ENCODE measurements at places on chromosomes 12 and 14. TPM values are rescaled to one million over a fixed set of nuclear protein-coding genes. Genes with fewer than 3 reads are reported as not detected.

DNA sequence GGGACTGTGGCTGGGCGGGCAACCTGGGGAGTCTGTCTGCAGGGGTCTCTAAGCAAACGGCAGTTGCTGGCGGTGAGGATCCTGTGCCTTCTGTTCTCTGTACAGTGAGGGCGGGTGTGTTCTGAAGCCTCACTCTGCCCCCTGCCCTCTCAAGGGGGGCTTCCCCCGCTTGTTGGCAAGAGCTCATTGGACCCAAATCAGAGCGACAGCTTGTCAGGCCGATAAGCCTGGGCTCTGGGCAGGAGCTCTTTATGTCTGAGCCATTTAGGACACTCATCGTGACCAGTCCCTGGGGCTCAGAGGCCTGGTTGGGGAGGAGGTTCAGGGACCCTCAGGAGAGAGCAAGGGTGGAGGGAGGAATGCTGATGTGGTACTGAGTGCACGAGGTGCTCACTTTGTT lies 136.0 kb downstream of the TSPAN9 start:
- H3K4me3 ChIP-seq: no peak overlapping the region
- no peak overlapping the region for H3K27ac ChIP-seq
- H3K4me1 ChIP-seq: peaks cover 9% of the 10 kb centered on the region
- no peaks in the 10 kb centered on the region for H3K36me3 ChIP-seq
- no peak for DNase-seq

DNA sequence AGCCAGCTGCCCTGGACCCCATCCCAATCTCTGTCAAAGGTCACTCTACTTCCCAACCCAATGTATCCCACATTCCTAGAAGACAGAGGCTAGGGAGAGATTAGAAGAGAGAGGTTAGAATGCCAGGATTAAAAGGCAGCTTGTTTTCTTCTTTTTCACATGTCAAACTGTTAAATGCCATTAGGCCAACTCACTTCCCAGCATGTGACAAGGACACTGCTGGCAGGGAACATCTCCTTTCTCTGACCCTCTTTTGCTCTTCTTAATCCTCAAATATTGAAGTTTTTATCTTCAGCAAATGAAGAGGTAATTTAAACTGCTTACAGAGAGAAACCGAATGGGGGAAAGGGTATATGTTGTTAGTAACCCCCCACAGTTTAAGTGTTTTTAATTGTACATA lies 89.1 kb downstream of the BBS10 start:
- no peaks in the 10 kb centered on the region for H3K27me3 ChIP-seq
- DNase-seq: no peak
- H3K36me3 ChIP-seq: no peaks in the 10 kb centered on the region
- H3K4me3 ChIP-seq: no peak overlapping the region
- no peak overlapping the region for H3K27ac ChIP-seq
- no peaks in the 10 kb centered on the region for H3K4me1 ChIP-seq

The KRT5 gene
- total RNA-seq: not detected

The GRIP1 gene
- 37.6 TPM for total RNA-seq

DNA sequence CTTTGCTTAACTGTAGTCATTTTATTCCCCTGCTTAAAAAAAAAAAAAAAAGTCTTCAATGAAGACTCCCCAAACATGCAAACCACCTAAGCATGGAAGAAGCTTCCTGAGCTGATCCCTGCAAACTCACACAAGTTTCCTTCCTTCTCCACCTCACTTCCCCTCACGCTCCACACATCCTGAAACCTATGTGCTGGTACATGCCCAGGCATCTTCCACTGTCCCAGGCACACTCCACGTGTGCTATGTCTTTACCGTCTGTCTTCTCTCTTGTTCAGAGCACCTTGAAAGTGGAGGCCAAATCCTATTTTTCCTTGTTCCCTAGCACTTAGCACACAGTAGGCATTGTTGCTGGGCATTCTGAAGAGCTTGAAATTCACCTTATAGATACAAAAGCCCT lies 13.4 kb downstream of the LRIG3 start:
- no peak overlapping the region for H3K4me3 ChIP-seq
- no peak for DNase-seq
- H3K27me3 ChIP-seq: no peaks in the 10 kb centered on the region
- H3K36me3 ChIP-seq: peaks cover 5% of the 10 kb centered on the region

- DNase-seq: no peak
- H3K27ac ChIP-seq: no peak overlapping the region
- no peak overlapping the region for H3K4me3 ChIP-seq
- no peaks in the 10 kb centered on the region for H3K36me3 ChIP-seq
- no peaks in the 10 kb centered on the region for H3K27me3 ChIP-seq
Observed at GRCh38 chr12:82149045-82149444, 209.1 kb downstream of the CCDC59 start.

The ISCA2 gene
- 51.5 TPM for total RNA-seq

The TAS2R9 gene
- total RNA-seq: not detected

- peaks cover 11% of the 10 kb centered on the region for H3K27me3 ChIP-seq
- no peak for DNase-seq
- H3K27ac ChIP-seq: no peak overlapping the region
- H3K4me3 ChIP-seq: no peak overlapping the region
Observed at GRCh38 chr12:1799051-1799881, 21.1 kb upstream of the LRTM2 start.

The TSPAN11 gene
- 3.9 TPM for total RNA-seq

DNA sequence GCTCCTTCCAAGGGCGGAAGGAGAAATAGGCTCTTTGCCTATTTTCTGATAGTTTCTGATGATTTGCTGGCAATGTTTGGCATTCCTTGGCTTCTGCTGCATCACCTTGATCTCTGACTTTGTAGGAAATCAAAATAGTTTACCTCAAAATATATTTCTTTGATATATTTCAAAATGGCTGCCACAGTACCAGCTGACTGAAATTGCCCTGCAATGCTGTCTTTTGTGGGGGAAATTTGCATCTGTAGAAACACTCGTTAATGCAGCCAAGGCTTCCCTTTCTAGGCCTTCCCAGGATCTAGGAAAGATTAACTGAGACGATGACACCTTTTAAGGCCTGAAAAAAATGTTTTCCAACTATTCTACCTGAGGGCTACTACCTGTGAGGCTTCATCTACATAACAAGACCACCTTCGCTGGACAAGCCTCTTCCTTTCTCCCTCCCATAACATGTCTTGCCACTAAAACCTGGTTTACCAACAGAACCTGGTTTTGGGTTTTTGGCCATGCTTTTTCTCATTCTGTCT lies 212.8 kb upstream of the SSTR1 start:
- H3K27me3 ChIP-seq: no peaks in the 10 kb centered on the region
- DNase-seq: no peak
- H3K4me3 ChIP-seq: no peak overlapping the region
- no peaks in the 10 kb centered on the region for H3K36me3 ChIP-seq
- H3K27ac ChIP-seq: peak overlapping the region; percentile 54
- peaks cover 9% of the 10 kb centered on the region for H3K4me1 ChIP-seq

The HSPB8 gene
- 11.7 TPM for total RNA-seq

DNA sequence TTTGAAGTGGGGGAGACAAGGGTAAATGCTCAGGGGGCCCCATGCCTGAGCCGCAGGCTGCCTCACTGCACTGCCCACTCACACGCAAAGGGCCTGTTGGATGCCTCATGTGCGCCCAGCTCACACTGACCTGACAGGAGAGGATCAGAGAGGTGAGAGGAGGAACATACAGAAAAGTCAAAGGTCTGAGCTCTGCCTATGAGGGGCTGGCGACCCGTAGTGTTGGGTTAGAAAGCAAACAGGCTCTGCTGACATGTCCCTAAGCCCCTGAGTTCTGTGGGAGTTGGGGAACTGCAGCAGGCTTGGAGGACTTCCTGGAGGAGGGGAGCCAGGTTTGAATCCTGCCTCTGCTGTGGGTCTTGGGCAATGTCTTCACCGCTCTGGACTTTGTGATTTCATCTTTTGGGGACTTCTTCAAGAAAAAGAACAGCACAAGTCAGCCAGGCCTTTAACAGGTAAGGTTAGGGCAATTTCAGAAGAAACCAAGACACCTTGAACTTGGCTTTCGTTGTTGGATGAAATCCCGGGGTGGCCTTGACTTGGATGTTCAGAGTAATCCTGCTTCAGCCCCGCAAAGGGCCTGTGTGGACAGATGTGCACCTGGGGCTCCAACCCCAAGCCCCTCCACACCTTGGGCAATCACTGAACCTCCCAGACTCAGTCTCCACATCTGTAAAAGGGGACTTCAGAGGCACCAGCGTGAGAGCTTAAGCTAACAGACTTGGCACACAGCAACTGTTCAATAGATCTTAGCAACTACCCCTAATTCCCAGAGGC lies 116.8 kb downstream of the SCARB1 start:
- no peak for DNase-seq
- H3K36me3 ChIP-seq: no peaks in the 10 kb centered on the region
- H3K4me3 ChIP-seq: no peak overlapping the region

GRCh38 chr12:31558521-31558920 lies 32.4 kb downstream of the DENND5B start:
- H3K4me1 ChIP-seq: peaks cover 4% of the 10 kb centered on the region
- H3K27me3 ChIP-seq: no peaks in the 10 kb centered on the region
- H3K36me3 ChIP-seq: no peaks in the 10 kb centered on the region
- no peak overlapping the region for H3K4me3 ChIP-seq

- H3K36me3 ChIP-seq: no peaks in the 10 kb centered on the region
- peaks cover 8% of the 10 kb centered on the region for H3K4me1 ChIP-seq
- H3K27ac ChIP-seq: no peak overlapping the region
- peaks cover 25% of the 10 kb centered on the region for H3K27me3 ChIP-seq
- H3K4me3 ChIP-seq: no peak overlapping the region
- DNase-seq: no peak
Observed at GRCh38 chr12:49953151-49953550, 2.6 kb downstream of the AQP2 start.

The FAM222A gene
- total RNA-seq: 1.1 TPM

The SVOP gene
- not detected for total RNA-seq

DNA sequence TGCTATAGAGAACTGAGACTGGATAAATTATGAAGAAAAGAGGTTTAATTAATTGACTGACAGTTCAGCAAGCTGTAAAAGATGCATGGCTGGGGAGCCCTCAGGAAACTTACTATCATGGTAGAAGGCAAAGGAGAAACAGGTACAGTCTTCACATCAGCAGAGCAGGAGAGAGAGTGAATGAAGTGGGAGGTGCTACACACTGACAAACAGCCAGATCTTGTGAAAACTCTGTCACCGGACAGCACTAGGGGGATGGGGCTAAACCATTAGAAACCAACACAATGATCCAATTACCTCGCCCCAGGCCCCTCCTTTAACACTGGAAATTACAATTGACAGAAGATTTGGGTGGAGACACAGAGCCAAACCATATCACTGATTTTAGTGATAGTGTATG lies 682.4 kb downstream of the SLC16A7 start:
- no peak overlapping the region for H3K27ac ChIP-seq
- H3K36me3 ChIP-seq: no peaks in the 10 kb centered on the region
- H3K4me3 ChIP-seq: no peak overlapping the region
- H3K27me3 ChIP-seq: no peaks in the 10 kb centered on the region
- H3K4me1 ChIP-seq: no peaks in the 10 kb centered on the region

The MOAP1 gene
- total RNA-seq: 17.3 TPM

The REP15 gene
- 0.80 TPM for total RNA-seq

- no peak overlapping the region for H3K27ac ChIP-seq
- H3K36me3 ChIP-seq: no peaks in the 10 kb centered on the region
- H3K4me3 ChIP-seq: no peak overlapping the region
Observed at GRCh38 chr14:83147006-83147405, 1613.4 kb upstream of the SEL1L start.

- H3K4me1 ChIP-seq: no peaks in the 10 kb centered on the region
- no peaks in the 10 kb centered on the region for H3K36me3 ChIP-seq
- H3K4me3 ChIP-seq: no peak overlapping the region
- no peaks in the 10 kb centered on the region for H3K27me3 ChIP-seq
- H3K27ac ChIP-seq: no peak overlapping the region
- no peak for DNase-seq
Observed at GRCh38 chr14:41749429-41749828, 142.8 kb downstream of the LRFN5 start.

The PARPBP gene
- total RNA-seq: 38.1 TPM

The TECPR2 gene
- 19.4 TPM for total RNA-seq

DNA sequence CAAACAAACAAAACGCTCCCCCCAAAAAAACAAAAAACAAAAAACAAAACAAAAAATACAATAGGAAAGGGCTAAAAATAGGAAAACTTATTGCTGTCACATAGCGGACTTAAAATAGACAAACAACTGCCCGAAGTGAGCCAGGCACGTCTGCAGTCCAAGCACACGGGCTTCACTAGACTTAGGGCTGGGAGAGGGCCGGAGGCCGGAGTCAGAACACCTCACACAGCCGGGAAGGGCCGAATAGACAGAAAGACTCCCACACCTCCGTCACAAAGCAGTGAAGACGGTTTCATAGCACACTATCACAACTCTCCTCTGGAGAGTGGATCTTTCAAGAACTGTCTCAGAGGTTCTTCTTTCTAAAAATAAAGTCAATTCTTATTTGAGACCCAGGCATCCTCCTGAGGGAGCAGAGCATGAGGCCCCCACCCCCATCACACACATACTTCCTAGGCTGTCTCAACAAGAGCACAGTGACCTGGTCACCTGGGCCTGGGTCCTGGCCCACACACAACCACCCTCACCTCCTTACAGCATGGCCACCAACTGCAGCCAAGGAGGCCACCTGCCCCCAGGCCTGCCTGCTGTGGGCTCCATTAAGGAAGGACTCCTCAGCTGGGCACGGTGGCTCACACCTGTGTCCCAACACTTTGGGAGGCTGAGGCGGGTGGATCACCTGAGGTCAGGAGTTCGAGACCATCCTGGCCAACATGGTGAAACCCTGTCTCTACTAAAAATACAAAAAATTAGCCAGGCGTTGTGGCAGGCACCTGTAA lies 6.7 kb downstream of the BAG5 start:
- DNase-seq: no peak
- H3K4me1 ChIP-seq: no peaks in the 10 kb centered on the region
- no peak overlapping the region for H3K4me3 ChIP-seq
- H3K27ac ChIP-seq: no peak overlapping the region
- no peaks in the 10 kb centered on the region for H3K27me3 ChIP-seq
- no peaks in the 10 kb centered on the region for H3K36me3 ChIP-seq

- peak overlapping the region; percentile 58 for H3K27ac ChIP-seq
- no peak overlapping the region for H3K4me3 ChIP-seq
- H3K36me3 ChIP-seq: no peaks in the 10 kb centered on the region
- H3K4me1 ChIP-seq: peaks cover 13% of the 10 kb centered on the region
- no peaks in the 10 kb centered on the region for H3K27me3 ChIP-seq
- no peak for DNase-seq
Observed at GRCh38 chr14:77105145-77105939, 7.3 kb downstream of the CIPC start.

GRCh38 chr12:47360771-47361388 lies 281.1 kb upstream of the AMIGO2 start:
- no peak overlapping the region for H3K27ac ChIP-seq
- H3K27me3 ChIP-seq: no peaks in the 10 kb centered on the region
- no peaks in the 10 kb centered on the region for H3K4me1 ChIP-seq
- H3K4me3 ChIP-seq: no peak overlapping the region

The BIN2 gene
- not detected for total RNA-seq

GRCh38 chr12:89523393-89523792 lies 1.2 kb downstream of the GALNT4 start:
- H3K27me3 ChIP-seq: no peaks in the 10 kb centered on the region
- no peak overlapping the region for H3K27ac ChIP-seq
- no peak overlapping the region for H3K4me3 ChIP-seq
- H3K36me3 ChIP-seq: no peaks in the 10 kb centered on the region
- DNase-seq: no peak

The MGP gene
- total RNA-seq: not detected

GRCh38 chr12:57296291-57296690 lies 45.3 kb upstream of the STAC3 start:
- no peak overlapping the region for H3K4me3 ChIP-seq
- peaks cover 9% of the 10 kb centered on the region for H3K4me1 ChIP-seq
- DNase-seq: no peak
- H3K36me3 ChIP-seq: peaks cover 8% of the 10 kb centered on the region
- no peak overlapping the region for H3K27ac ChIP-seq
